T1000 (cell line): ENCODE measurements at places on chromosomes 5 and 9.

- no peak for DNase-seq
These were observed 176.7 kb downstream of the NTRK2 start for GRCh38 chr9:84845956-84846900.

DNA sequence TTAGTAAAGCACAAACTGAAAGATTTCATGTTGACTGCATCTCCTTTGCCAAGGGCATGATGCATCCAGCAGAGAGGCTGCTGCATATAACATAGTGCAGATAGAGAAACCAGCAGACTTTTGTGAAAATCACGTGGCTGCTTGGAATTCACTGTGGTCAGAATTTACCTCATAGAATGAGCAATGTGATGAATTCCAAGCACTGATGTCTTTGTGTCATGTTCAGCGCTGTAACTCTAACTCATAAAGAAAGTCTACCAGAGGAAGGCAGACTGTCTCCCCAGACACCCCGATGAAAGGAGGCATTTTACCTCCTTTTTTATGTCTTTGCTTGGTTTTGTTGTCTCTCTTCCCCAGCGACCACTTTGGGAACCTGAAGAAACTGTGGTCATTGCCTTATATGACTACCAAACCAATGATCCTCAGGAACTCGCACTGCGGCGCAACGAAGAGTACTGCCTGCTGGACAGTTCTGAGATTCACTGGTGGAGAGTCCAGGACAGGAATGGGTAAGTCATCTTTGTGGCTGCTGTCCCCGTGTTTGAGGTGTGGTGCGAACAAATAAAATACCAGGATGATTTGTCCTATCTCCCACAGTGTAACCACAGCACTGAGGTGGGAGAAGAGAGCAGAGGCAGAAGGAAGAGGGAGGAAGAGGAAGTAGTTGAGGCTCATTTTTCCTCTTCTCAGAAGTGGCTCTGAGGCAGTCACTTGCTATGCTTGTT is 42.0 kb downstream of the ITK start:
- DNase-seq: no peak

DNA sequence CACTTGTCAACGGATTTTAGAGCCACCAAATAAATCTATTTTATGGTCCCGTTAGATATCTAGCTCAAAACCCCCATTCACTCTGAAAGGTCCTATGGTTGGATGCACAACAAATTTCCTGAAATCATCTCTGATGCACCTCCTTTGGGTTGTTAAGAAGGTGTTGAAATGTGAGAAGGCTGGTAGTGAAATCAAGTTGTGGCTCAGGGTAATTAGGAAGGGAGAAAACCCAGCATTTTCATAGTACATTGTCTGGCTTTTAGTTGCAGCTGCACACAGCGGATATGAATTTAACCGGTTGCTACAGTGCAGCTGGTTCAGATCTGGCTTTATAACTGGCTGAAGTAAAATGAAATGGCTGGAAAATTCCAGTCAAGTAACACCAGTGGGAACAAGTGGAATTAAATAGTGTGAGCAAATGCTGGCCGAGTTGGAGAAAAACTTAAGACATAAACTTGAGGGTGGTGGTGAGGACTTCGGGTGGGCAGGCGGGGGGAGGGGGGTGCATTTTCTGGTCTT is 17.6 kb downstream of the RGMB start:
- no peak for DNase-seq

- no peak for DNase-seq
These were observed 27.3 kb downstream of the TMEM252 start for GRCh38 chr9:68513385-68513784.

- DNase-seq: peak; percentile 33
These were observed 17.9 kb downstream of the CXCL14 start for GRCh38 chr5:135560858-135561257.

DNA sequence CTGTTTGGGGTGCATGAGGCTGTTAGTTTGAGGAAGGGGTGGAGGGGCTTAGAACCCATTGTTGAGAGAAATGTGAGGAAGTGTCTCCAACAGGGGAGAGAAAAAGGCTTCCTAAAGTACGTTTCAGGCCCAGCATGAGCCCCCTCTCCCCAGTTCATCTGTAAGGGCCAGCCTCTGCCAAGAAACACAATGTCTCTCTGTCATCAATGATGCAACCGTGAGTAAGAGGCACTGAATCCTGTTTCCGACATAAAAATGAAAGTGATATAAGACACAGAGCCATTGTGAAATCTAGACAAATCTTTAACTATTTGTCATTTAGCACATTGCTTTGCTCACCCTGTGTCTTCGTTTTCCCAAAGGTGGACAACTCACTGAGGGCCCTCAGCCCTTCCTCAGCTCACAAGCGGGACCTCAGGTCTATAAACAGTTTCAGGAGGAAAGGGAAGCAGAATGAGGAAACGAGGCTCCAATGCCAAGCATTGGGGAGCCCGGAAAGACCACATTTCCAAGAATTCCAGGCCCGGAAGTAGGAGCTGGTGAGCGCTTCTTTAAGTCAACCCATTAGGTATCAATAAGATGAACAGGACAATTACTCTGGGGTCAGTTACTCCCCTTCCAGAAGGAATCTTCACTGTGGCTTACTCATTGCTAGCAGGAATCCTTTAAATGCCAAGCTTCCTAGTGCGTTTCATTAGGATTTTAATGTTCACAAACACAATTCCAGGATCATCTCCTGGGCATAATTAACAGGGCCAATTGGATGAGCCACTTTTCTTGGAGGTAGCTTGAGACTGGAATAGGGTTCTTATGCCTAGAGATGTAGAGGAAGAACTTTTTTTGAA is 59.0 kb upstream of the KLF4 start:
- DNase-seq: peak; percentile 35

DNA sequence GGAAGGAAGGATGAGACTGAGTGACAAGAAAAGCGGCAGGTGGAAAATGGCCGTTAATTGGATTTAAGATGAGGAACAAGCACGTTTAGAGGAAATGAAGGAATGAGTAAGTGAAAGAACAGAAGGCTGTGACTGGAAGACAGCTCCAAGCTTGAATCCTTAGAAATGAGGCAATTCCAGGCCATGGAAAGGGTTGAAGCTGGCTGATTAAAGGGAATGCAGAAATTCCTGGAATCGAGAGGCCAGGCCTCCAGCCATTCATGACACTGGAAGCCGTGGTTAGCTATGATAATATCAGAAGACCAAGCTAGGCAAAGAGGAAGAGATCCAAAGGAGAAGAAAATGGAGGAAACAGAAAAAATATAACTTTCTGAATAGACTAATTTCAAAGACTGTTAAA is 84.2 kb downstream of the ARL15 start:
- DNase-seq: no peak

- DNase-seq: no peak
These were observed 35.0 kb upstream of the ADAMTSL1 start for GRCh38 chr9:18438951-18439350.

DNA sequence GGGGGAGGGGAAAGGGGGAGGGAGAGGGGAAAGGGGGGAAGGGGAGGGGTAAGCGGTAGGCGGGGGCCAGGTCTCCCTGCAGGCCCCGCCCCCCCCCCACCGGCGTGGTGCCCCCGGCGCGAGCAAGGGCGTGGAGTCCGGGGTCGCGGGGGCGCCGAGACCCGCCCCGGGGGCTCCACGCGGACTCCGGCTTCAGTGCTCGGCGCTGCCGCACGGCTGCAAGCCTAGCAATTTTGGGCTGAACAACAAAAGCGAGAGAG is 10.8 kb downstream of the C9orf50 start:
- DNase-seq: no peak

DNA sequence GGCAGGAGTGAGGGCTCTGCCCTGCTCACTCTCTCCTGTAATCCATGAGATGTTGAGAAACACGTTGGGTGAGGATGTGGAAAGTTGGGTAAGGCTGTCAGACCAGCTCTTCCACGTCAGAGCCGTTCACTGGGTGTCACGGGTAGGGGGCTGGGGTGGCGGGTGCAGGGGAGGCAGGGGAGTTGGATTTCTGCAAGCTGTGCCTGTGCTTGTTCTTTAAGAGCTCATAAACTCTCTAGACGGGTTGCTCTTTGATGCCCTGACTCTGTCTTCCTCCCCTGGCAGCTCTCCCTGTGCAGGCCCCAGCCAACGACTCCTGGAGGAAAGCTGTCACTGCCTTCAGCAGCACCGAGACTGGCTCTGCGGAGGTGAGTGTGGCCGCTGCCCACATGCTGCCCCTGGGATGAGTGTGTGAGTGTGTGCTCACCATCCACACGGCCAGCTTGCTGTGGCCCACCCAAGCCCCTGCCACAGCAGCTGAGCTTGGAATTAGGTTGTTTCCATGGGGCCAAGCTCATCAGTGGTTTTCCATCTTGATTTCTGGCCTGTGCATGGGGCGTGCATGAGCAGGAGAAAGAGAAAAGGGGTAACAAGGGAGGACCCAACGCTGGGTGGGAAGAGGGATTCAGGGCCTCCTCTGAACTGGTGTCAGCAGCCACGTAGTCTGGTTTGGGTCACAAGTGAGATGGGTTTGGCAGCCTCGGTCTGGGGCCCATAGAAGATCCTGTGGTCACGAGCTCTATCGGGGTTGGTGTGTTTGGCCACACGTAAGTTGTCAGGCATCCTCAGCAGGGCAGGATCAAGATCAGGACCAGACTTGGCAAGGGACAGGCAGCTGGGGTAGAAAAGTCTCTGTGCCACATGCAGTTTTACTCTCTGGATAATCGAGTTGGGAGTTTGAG is 21.0 kb upstream of the POMT1 start:
- DNase-seq: no peak

DNA sequence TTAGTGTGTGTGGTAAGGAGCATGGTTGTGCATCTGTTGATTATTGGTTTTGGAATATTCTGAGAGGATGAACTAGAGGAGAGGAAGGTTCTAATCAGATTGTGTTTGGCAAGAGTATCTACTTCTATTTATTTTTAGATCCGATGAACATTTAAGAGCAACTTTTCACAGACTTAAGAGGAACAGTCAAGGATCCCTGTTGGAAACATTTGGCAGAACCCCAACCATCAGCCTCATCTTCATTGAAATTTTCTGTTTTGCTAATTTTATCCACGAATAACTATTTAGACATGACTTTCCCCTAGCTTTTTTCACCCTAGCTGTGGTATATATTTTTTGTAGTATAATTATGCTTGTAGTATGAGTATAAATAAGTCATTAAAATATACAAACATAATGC is 868.5 kb downstream of the MAT2B start:
- DNase-seq: no peak

DNA sequence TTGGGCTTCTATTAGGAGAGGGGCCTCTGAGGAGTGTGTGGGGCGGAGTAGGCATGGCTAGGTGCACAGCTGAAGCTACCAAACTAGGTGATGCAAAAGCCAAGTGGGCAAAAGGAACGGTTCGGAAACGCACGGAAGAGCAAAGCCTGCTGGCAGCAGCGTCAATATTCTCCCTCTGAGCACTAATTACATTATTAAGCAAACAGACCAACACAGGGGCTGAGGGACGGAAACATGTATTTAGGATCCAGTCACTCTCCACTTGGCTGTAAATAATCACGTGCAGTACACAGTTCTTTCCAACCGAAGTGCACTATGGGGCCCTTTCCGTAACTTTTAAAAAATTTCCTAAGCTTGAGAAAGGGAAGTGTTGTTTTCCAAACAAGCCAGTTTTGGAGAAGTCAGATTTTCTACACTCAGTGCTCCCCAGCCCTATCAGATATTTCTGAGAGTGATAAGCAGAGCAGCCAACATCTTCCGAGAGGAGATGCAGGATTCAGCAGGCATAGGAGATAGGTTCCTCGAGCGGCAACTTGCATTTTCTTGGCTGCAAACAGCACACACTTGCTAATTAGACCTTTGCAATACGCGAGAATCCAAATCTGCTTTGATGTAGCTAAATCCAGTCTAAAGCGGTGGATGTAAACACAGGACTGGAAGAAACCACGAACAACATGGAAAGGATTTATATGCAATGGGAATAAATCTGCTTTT is 217.2 kb upstream of the TBCA start:
- DNase-seq: no peak

DNA sequence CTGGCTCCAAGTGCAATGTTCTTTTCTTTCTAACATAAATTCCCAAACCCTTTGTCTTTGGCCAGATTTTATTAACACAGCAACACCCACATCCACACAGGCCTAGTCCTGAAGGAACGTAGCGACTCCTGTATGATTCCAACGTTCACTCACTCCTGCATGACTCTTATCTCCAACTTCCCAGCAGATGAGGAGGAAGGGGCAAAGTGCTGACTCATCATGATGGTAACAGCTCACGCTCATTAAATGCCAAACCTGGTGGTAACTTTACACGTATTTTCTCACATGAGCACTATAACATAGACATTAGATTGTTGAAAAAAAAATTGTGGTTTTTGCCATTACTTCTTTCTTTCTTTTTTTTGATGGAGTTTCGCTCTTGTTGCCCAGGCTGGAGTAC is 1349.5 kb downstream of the EFNA5 start:
- no peak for DNase-seq

- DNase-seq: no peak
These were observed 233.0 kb upstream of the ATP10B start for GRCh38 chr5:161085056-161085455.

DNA sequence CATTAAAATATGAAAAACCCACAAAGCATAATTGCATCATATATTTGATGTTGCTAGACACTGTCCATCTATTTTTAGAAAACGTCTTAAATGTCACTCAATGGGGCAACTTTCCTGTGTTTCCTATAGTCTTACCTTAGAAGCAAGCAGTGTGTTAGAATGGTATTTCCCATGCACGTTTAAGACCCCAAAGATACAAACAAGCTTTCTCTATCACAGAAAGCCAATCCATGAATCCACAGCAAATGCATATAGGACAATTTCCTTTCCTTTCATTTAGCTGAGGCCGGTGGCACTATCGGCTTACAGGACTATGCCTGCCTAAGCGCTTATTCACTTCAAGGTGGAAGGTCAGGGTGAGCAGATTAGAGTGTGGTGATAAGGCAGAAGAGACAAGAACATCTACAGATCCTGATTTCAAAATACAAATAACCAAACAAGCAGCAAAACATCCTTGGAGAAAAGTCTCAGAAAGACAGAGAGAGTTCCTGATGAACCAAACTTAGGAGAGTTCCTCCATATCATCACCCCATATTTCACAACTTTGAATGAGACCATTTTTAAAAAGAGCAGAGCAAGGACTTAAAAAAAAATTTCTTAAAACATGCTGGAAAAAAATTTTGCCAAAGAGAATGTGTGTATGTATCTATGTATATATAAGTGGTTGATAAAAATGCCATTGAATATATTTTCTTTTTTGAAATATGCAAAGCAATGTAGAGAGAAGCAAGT is 57.2 kb downstream of the MEF2C start:
- DNase-seq: no peak

GRCh38 chr5:97627272-97627671 is 444.2 kb upstream of the RIOK2 start:
- DNase-seq: no peak

DNA sequence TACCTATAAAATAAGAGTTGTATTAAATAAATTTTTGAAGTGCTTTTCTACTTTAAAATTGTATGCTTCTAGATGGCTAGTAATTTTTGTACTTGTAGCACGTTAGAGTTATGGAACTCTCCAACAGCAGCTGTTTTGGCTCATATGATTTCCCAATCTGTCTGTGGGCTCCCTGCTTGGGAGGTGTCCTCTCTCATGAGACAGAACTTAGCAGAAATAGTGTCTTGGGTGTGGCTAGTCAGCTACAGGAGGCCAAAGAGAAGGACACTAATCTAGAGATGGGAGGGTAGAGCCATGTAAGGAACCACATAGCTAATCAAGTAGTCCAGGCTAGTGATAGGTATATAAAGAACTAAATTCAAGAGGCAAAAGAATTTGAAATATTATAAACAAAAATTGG is 78.4 kb upstream of the DAB2 start:
- DNase-seq: no peak

GRCh38 chr5:149314571-149315111 is 30.7 kb upstream of the GRPEL2 start:
- no peak for DNase-seq
